ENCODE measurements at places on chromosomes 6 and 20.

- DNase-seq: peak; percentile 43
Measured at GRCh38 chr6:36827261-36828079, 11.8 kb downstream of the CPNE5 start.

- no peak for DNase-seq
Measured at GRCh38 chr6:10633216-10633615, 61.2 kb downstream of the C6orf52 start.

DNA sequence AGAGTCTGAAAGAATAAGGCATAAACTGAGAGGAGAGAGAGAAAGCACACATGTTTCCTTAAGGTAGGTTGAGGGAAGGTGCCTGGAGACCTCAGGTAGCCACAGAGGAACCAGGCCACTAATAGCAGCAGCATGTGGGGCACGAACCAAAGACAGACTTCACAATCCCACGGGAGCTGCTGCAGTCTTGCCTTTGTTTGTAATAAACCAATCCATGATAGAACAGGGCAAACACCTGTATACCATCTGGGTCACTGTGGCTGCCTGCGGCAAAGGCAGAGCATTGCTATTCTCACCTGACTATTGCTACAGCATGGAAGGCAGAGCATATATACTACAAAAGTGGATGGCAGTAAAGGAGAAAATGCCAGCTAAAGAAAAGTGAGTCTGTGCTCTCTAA, 36.3 kb downstream of the HEBP2 start:
- DNase-seq: no peak

- no peak for DNase-seq
Measured at GRCh38 chr20:25299806-25300205, 51.9 kb downstream of the PYGB start.

GRCh38 chr20:46347841-46348803, 39.8 kb upstream of the CDH22 start:
- no peak for DNase-seq

DNA sequence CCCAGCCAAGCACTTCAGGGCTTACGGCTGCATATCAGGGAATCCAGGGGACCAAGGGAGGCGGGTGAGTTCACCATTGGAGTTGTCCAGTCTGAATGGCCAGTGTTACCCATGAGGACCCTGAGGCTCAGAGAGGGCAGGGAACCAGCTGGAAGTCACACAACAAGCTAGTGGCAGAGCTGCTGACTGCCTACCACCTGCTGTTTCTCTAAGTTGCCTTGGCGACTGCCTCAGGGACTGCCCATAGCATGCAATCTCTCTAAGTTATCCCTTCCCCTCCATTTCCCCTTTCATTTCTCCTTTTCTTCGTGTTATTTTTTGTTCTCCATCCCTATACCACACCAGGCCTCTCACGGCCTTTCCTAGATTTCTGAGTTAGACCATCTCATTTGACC, 71.8 kb upstream of the SIRPA start:
- DNase-seq: no peak

- DNase-seq: no peak
Measured at GRCh38 chr6:38498085-38498484, 141.6 kb downstream of the BTBD9 start.

DNA sequence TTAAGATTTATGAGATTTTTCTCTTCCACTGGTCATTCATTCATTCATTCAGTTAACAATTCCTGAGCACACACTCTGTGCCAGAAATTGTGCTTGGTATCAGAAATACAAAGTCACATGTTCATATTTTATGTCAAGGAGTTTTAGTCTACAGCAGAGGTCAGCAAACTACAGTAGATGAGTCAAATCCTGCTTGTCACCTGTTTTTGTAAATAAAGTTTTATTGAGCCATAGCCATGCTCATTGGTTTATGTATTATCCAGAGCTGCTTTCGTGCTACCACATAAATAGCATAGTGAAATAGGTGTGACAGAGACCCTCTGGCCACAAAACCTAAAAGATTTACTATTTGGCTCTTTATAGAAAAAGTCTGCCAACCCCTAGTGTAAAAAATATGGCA, 46.8 kb downstream of the THEMIS start:
- DNase-seq: no peak

DNA sequence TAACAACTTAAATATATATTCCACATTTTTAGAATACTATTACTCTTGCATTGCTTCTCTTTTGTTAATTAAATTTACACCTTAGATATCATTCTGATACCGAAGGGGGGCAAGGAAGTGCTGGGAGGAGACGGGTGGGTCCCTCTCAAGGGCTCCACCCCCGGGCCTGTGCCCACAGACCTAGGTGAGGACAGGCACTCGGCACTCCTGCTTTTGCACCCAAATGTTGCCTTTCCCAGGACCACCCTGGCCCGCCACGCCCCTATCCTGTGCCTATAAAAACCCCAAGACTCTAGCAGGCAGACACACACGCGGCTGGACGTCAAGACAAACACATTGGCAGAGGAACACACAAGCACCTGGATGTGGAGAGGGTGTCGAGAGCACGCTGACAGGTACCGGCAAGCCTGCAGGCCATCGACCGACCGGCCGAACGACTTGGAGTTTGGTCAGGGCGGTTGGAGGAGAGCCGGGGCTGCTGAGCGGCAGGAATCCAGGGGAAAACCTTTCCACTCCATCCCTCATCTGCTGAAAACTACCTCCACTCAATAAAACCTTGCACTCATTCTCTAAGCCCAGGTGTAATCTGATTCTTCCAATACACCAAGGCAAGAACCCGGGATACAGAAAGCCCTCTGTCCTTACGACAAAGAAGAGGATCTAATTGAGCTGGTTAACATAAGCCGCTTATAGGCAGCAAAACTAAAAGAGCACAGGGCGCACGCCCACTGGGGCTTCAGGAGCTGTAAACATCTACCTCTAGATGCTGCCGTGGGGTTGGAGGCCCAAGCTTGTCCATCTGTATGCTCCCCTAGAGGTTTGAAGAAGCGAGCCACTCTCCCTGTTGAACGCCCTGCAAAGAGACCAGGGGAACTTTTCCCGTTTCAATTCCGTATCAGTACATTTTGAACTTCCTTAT, 197.4 kb upstream of the PRSS16 start:
- no peak for DNase-seq

- DNase-seq: no peak
Measured at GRCh38 chr6:123456836-123457235, 179.9 kb downstream of the TRDN start.

DNA sequence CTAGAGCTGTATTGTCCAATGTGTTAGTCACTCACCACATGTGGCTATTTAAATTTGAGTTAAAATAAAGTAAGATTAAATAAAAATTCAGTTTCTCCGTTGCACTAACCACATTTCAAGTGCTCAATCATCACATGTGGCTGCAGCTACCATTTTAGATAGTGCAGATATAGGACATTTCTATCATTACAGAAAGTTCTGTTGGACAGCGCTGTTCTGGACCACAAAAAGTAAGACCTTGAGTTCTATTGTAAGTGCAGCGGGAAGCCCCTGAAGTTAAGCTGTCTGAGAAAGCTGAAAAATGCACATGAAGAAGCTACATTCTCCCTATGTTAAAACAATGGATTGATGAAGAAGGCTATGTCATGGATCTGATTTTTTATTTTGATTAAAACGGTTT, 1.1 kb downstream of the ORC3 start:
- DNase-seq: no peak

DNA sequence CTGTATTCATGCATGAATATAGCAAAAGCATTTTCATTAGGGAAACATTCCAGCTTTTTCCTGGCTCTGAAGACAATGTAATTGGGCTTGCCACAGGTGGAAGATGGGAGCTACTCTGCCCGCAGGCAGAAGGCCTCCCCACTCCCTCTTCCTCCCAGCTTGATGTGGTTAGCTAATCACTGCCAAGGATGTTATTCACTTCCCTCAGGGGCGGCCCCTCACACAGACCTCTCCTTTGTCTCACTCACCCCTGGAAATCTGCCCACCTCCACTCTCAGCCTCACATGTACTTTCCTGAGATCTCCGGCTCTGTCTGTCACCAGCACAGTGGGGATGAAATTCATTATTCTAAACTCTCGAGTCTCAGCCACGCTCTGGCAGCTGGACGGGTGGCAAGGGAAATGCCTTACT, 100.7 kb downstream of the ANKRD60 start:
- no peak for DNase-seq

DNA sequence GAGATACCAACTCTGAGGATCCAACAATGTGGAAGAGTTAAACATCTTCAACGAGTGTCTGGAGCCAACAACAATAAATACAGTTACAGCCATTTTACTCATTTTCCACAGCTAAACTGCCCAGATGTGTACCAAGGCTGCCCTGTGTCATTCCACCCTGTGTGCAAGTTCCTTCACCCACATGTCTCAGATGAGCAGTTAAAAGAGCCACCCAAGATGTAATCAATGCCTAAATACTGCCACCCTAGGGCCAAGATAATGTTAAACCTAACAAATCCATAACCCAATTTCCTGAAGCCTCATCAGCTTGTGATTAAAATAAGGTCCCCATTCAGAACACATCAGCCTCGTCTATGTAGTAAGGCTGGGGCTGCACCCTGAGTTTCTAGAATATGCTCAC, 59.9 kb downstream of the GMDS start:
- no peak for DNase-seq

DNA sequence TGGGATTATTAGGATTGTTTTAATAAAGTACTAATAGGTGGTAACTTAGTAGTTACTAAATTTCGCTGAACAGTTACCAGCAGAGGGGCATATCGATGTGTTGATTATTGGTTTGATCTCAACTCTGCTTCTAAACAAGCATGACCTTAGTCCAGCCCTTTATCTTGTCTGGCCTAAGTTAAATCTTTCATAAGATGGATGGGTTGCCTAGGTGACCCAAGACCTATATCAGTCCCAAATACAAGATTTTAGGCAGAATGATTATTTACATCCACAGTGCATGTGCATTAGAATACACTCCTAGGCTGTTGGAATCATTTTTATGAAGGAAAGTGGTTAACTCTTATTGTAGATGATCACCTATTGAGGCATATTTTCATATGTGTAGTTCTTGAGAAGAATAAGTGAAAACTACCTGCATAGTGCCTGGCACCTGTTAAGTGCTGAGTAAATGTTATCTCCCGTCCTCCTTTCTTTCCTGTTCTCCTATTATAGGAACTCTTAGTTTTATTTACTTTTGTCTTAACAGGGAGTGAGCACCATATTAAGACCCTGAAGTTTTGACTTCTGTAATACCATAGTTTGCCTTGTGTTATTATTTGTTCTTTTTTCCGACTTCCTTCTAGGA, 1.1 kb downstream of the HSF2 start:
- DNase-seq: no peak

GRCh38 chr6:41894366-41895299, 542 bp downstream of the USP49 start:
- no peak for DNase-seq

- DNase-seq: no peak
Measured at GRCh38 chr20:31948008-31948407, 3.8 kb downstream of the PDRG1 start.

GRCh38 chr6:121880831-121881230, 445.4 kb downstream of the GJA1 start:
- DNase-seq: no peak

GRCh38 chr20:63635431-63636141, 8.7 kb upstream of the GMEB2 start:
- peak; percentile 93 for DNase-seq

- no peak for DNase-seq
Measured at GRCh38 chr20:50333812-50334211, 143.2 kb downstream of the CEBPB start.

GRCh38 chr6:53066874-53067706, 1.9 kb downstream of the FBXO9 start:
- DNase-seq: no peak

DNA sequence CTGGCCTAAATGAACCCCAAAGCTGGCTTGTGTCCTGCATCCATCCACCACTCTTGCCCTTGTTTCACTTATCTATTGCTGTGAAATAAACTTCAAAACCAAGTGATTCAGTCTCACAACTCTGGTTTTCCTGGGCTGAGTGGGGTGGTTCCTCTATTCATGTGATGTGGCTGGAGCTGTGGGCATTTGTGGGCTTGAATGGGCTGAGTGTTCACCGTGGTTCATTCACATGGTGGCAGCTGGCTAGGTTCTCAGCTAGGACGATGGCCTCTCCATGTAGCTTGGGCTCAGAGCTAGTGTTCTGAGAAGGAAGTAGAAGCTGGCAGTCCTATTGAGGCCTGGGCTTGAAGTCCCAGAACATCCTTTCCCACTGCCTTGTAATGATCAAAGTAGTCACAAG, 30.4 kb downstream of the FKBP1A start:
- DNase-seq: no peak

- no peak for DNase-seq
Measured at GRCh38 chr20:59481067-59481466, 123.3 kb upstream of the PHACTR3 start.

GRCh38 chr20:45358282-45359068, 4.5 kb upstream of the SYS1 start:
- DNase-seq: no peak

DNA sequence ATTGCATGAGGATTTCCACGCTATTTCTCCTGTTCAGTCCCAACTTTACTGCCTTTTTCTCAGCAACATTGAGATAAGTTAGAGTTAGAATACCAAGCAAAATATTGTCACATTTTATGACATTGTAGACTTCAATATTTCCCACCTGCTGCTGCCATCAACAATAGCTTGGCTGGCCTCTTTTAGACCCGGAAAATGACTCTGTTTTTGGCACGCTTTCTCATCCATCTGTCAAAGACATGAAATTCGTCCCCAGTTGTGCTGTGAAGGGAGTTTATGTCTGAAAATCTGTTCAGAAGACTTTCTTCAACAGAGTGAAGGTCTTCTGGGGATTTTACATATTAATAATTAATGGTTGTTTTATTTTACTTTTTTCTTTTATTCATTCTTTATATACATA, 857.3 kb downstream of the FRK start:
- no peak for DNase-seq

DNA sequence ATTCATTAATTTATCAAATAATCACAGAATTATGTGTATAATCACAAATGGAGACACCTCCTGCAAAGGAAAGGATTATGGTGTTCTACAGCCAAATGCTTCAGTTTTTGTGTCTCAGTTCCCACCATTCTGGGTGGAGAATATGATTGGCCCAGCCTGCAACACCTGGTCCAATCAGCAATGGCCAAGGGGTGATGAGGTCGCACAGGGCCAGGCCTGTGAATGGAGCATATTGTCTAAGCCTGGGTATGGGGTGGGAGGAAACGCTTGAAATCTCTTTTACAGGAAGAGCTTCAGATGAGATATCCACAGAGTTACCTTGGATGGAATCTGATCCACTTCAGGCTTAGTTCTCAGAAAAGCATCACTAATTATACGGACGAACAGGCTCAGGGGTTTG, 271.6 kb downstream of the DHX35 start:
- DNase-seq: no peak

Data from CD4-positive, alpha-beta T cell (primary cell).